ENCODE measurements at places on chromosomes 7 and 10.

DNA sequence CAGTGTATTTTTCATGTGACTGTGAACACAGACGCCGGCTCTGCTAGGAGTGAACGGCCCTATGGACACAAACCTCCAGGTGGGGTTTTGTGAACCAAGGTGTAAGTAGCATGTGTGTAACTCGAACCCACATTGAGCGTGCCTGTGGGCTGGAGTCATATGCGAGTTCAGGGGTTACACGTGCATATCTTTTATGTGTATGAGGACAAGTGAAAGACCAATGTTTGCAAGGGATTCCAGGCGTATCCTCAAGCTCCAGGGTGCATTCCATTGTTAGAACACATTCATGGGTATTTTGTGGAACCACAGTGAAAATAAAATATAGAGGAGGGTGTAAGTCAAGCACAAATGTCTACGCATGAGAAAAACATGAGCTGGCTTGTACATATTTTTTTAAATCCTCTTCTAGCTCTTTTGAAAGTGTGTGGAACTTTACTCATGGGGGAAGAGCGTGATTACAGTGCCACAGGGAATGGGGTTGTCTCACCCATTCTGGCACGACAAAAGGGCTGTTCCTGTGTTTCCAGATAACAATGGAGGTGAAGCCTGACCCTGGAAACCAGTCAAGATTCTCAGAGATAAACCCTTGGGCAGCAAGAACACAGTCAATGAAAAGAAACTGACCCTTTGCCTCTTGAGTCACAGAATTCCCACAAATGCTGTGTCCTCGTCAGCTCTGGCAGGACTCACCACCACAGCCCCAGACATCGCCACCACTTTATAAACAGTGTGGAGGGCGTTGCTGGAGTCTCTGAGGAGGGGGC is 37.0 kb upstream of the GOT1 start:
- DNase-seq, result no peak

DNA sequence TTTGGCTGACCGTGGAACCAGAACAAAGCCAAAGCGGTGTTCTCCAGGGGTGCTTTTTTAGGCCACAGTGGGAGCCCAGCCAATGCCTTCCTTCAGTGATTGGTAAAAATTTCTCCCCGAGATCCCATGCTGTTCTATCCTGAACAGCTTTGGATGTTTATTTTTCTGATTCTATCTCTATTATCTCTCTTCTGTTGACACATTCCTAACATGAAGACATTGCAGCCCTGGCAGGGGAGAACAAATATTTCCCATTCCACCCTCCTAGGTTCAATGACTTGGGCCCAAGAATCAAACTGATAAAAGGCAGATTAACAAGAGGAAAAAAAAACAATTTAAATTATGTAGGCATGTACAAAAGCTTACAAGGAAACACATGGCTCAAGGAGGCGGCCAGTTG is 162.7 kb downstream of the PFKFB3 start:
- DNase-seq, result no peak

GRCh38 chr7:105132835-105133234 is 118.8 kb downstream of the KMT2E start:
- no peak for DNase-seq

- no peak for DNase-seq
Measured at GRCh38 chr10:34147641-34148304, 667.3 kb downstream of the PARD3 start.

DNA sequence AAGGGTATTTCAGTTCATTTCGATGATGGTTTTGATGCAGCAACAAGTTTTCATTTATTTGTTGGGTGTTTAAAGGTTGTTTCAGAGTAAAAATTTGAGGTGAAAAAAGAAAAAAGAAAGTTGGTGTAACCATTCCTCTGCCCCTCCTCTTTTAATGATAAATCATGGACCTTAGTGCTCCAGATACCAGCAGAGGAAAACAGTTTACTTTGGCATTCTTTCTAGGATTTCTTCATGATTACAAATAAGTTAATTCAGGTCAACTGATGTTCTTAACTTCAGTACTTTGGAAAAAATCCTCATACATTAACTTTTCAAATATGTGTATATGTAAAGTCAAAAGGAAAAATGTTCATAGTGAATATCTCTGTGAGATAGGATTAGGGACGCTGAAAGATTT is 2.0 kb upstream of the RBP4 start:
- no peak for DNase-seq

- no peak for DNase-seq
Measured at GRCh38 chr7:31647511-31647910, 39.5 kb upstream of the PPP1R17 start.

- no peak for DNase-seq
Measured at GRCh38 chr10:14330388-14331061, at the start of gene FRMD4A. Gene FRMD4A (minus strand): TSS chr10:14330924.
